ENCODE measurements at places on chromosomes 11 and 22.

DNA sequence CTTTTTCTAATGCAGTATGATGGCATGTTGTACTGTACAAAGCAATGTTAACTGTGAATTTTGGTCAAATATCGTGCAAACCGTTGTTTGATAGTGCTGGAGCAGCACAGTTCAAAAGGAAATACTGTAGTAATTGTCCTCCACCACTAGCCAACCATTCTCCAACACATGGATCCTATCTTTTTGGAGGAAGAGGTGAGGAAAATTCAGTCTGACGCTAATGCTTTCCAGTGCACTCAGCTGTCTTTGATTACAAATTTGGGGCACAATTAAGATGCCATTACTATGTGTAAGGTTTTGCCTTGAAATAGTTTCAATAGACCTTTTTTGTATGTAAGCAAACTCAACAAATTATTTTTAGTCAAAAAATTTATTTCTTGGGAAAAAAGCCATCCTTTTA lies 240.5 kb upstream of the CCDC179 start:
- DNase-seq: no peak

GRCh38 chr11:87444993-87445392 lies 407.3 kb downstream of the TMEM135 start:
- DNase-seq: no peak

DNA sequence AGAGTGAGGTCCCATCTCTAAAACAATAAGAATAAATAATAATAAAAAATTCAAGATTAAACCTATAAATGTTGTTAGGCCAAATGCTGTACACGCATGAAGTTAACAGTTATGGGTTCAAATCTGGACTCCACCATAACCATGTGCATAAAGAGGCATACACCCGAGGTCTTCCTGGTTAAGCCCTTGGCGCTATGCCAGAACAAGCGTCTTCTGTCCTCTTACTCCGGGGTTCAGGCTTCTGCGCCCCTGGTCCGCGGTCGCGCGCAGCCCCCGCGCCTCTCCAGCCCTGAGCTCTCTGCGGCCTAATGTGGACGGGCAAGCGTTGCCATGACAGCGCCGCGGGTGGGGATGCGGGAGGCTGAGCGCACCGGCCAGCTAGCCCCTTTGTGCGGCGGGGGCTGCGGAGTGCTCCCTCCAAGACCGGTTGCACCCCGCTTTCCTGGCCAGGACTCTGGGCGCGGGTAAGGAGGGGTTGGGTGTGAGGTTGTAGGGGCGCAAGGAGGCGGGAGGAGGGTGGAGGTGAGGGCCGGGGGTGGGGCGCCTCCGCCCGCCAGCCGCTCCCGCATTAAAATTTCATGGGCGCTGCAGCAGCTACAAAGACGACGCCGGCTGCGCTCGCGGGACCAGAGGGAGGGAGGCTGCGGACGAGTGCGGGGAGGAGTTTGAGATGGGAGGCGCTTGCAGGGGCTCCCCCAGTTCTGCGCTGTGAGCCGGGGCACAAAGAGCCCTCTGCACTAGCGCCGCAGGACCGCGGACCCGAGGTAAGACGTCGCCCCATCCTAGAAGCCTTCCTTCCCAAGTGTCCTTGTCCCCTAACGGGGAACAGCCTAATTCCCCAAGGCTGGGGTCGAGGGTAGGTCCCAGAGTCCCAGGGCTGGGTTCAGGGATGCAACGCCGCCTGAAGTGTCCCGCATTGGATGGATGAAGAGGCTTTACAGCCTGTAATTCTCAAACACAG lies at the start of gene MIAT:
TSS of gene MIAT (plus strand) at position 698 of the 961 bp plus-strand sequence.
- DNase-seq: no peak

GRCh38 chr22:23898006-23898974 lies 4.1 kb downstream of the MIF start:
- DNase-seq: no peak

GRCh38 chr11:111258046-111258445 lies 12.5 kb downstream of the POU2AF2 start:
- no peak for DNase-seq

DNA sequence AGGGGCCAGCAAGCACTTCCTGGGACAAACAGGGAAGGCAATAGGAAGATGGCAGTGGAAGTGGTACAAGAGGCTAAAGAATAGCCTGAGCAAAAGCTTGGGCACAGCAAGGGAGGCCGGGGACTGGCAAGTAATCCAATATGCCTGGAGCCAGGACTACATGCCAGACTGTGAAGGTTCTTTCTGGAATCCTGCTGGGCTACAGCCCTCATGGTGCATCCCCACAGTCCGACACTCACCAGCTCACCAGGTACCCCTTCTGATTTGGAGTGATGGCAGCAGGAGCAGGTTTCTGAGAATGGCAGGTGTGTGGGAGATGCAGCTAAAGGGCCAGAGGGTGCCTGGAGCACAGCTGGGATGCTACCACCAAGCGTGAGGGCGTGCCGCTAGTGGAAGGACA lies 32.2 kb upstream of the POGLUT3 start:
- no peak for DNase-seq

GRCh38 chr11:107180236-107180635 lies 162.0 kb upstream of the GUCY1A2 start:
- no peak for DNase-seq

DNA sequence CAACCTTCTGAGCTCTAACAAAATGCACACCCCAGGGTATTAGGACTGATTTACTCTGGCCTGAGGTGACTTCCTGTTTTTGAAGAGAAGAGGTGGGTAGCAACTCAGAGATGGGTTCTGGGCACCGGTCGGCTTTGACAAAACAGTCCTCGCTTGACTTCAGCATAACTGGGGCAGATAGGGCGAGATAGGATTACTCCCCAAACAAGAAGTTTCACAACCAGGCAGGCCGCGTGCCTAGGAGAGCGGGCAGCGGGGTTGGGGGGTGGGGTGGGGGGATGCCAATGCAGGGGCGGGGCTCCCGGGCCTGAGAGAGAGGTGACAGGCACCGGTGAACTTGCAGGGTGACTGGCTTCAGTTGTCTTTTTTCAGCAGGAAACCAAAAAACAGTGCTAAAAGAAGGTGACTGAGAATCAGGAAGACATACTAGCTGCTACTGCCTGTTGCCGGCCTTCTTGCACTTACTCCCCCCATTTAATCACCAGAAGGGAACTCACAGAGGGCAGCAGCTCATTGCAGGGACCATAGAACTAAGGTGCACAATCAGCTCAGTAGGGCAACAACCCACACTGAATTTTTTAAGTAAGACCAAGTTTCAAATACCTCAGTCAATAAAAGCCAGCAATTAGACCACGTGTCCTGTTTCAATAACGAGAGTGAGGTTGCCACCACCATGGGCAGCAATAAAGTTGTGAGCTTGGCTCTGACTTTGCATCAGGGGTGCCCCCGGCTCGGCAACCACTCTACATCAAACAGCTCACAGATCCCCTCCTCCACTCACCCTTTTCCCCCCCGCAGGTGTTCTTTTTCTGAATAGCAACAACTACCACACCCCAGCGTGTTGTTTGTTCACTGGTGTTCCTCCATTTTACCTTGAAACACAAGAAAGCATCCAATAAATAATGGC lies 37.2 kb upstream of the ETS1 start:
- no peak for DNase-seq

DNA sequence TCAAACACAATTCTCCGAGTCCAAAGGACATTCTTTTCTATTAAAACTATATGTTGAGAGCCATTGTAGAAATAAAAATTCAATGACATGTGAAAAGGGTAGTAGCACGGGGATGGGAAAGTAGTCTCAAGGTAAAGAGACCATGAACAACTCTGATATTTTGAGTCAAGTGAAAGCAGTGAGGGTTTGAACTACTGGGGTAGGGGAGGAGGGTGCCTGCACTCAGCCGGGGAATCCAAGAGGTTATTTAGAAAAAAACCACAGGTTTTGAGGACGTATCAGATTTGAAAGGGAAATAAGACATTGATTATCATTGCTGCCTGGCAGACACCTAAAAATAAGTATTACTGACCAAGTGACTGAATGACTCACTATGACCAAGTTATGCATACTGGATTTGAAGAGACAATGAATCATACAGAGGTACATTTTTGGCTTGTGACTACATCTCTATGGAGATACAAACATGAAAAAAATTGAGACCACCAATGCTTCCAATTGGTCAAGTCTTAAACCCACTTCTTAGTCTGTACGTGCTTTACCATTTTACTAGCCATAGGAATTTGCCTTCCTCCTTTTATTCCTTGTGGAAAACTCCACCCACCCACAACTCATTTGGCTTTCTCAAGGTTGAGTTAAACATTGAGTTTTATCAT lies 2.2 kb upstream of the OR52H1 start:
- DNase-seq: peak; percentile 74

GRCh38 chr11:35106595-35106994 lies 32.4 kb upstream of the CD44 start:
- no peak for DNase-seq

GRCh38 chr11:11973361-11973800 lies 35.0 kb downstream of the DKK3 start:
- no peak for DNase-seq

GRCh38 chr22:39809772-39810557 lies 83.6 kb downstream of the ENTHD1 start:
- no peak for DNase-seq

DNA sequence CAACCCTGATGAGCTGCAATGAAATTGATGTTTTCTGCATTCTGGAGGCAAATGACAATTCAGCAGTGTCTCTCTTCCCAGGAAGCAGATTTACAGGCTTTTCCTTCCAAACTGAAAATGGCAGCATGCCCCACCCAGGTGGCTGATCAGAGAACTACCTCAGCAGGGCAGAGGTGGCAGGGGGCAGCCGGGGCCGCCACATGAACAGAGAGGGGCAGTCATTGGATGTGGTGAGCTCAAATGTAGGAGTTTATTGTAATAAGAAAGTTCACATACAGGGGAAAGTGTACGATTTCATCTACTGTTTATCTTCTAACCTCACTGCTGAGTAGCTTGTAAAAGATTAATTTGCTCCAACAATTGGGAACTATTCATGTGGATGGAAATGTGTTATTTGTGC lies 15.7 kb upstream of the PARVA start:
- DNase-seq: no peak

- no peak for DNase-seq
Measured at GRCh38 chr11:70387564-70387963, 10.8 kb upstream of the CTTN start.

- DNase-seq: no peak
Measured at GRCh38 chr11:5197536-5197935, 2.9 kb downstream of the OR51V1 start.

- no peak for DNase-seq
Measured at GRCh38 chr22:37337204-37337943, 55.1 kb downstream of the CYTH4 start.

DNA sequence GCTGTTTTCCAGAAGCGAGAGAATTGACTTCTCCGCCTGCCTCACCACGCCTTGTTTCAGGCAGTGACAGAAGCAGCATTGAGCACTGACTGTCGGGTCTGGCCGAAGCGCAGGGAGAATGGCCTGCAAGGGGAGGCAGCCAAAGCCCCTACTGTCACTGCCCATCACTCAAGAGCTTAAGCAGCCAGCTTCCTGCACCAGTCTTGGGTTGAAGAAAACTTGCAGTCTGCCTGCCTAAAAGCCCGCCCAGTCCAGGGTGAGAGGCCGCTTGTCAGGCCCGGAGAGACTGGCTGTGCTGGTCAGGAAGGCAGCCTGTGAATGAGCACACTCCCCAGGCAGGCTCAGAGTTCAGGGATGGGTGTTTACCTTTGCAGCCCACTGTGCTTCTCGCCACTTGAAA lies 108.3 kb downstream of the PKNOX2 start:
- no peak for DNase-seq

- no peak for DNase-seq
Measured at GRCh38 chr22:46848197-46848596, 85.7 kb downstream of the TBC1D22A start.

DNA sequence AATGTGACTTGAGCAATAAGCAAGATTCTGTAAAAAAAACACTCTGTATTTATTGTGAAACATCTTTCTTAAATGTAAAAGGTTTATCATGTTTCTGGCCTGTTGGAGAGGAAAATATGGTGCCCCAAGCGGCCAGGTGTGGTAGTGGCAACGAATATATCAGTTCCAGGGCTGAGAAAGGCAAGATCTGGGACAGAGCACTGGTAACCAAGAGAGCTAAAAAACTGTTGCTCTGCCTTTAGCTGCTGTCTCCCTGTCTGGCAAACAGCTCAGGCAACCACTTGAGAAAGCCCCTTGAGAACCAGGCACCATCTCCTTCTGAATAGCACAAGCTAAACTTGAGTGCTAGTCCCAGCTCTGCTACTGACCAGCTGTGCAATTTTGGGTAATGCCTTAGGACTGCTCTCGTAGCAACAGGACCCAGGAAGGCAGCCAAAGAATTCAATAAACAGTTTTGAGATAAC lies 129.9 kb downstream of the KCNC1 start:
- DNase-seq: no peak

DNA sequence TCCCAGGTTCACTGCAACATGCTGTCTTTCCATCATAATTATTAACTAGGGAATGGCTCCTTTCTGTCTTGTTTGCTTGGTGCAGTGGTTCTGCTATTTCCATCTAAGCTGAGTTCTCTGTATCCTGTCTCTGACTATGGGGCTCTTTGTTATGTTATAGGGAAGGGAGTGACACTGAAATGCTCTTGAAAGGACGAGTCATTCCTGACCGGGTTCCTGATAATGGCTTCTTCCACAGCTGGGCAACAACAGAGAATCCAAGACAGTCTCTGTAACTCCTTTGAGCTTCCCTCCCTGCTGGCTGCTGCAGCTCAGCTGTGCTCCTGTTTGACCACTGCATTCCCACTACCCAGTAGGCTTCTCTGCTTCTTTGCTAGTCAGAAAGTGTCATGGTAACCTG lies 24.1 kb downstream of the OR2AT4 start:
- no peak for DNase-seq

DNA sequence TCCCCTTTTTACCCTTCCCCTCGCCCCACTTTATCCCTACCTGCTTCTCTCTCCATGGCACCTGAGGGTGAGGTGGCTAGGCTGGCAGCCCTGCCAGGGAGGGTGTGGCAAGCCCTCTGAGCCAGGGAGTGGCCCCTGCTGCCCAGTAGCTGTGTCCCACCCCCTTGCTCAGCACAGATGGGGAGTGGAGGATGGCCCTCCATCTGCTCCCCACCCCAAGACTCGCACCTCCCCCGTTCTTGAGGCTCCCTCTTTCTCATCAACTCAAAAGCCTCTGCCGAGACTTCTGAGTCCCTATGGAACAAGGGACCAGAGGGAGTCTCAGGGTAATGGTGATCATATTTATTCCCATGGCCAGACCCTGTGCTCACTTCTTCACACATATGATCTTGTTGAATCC lies 1.7 kb downstream of the TMEM151A start:
- DNase-seq: no peak

DNA sequence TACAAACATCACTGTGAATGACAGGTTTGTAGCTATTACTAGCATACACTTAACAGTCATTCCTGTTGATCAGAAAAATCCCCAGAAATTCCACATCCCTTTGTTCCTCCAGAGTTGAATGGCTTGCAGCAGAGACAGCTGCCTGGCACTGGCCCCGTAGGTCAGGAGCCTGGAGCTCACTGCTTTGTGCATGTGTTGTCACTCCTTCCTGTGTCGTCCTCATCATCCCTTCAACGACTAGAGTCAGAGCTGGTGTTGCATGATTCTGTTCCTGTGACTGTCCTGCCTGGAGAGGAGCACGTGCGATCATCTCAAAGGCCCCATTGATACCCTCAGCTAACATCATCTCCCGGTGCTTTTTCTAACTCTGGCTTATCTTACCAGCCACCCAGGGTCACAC lies 58.3 kb downstream of the LDLRAD3 start:
- peak; percentile 79 for DNase-seq

All from kidney capillary endothelial cell (primary cell).